ENCODE measurements at places on chromosomes 4 and X.

- peak; percentile 22 for DNase-seq
These were observed 88.4 kb downstream of the ZXDA start for GRCh38 chrX:57821703-57822387.

- no peak for DNase-seq
These were observed 78.9 kb downstream of the FAT1 start for GRCh38 chr4:186644737-186645261.

DNA sequence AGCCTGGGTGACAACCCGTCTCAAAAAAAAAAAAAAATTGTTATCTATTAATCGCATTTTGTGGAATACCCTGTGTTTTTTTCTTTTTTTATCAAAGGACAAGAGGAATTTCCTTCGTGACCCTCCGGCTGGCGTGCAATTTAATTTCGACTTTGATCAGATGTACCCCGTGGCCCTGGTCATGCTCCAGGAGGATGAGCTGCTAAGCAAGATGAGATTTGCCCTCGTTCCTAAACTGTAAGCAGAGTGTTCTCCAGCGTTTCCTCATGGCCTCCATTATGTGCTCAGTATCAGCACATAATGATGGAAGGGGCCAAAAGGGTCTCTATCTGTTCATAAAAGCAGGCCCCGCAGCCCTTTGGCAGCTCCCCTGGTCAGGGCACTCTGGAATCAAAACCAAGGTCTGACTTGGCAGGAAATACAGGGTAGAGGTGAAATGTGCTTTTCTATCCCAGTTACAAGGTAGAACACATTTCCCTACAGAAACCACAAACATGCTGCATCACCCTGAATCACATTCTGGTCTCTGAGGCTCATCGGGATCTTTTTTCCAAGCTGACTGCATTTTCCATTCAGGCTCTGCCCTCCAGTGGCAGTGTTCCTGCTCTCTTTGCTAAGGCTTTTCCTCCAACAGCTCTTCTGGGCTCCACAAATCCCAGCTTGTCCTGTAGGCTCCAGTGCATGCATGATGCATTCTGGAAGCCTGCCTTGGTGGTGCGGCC lies 24.4 kb downstream of the SYAP1 start:
- DNase-seq: no peak

- DNase-seq: no peak
These were observed 11.9 kb downstream of the NXF3 start for GRCh38 chrX:103081051-103081450.

DNA sequence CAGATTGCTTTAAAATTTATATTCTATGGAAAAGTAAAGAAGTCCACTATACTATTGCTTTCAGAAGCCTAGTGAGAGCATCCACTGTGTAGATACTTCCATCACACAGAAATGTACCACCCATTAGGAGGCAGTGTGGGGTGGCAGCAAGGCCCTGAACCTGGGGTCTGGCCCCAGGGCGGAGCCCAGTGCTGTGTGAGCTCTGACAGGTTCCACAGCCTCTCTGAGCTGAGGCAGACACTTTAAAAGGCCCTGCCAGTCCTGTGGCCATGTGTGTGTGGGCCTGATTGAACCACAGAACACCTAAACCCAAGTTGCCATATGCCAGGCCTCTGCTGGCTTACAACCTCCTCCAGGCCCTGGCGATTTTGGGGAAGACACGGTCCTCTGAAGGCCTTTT lies 49.2 kb downstream of the PHKA2 start:
- DNase-seq: no peak

DNA sequence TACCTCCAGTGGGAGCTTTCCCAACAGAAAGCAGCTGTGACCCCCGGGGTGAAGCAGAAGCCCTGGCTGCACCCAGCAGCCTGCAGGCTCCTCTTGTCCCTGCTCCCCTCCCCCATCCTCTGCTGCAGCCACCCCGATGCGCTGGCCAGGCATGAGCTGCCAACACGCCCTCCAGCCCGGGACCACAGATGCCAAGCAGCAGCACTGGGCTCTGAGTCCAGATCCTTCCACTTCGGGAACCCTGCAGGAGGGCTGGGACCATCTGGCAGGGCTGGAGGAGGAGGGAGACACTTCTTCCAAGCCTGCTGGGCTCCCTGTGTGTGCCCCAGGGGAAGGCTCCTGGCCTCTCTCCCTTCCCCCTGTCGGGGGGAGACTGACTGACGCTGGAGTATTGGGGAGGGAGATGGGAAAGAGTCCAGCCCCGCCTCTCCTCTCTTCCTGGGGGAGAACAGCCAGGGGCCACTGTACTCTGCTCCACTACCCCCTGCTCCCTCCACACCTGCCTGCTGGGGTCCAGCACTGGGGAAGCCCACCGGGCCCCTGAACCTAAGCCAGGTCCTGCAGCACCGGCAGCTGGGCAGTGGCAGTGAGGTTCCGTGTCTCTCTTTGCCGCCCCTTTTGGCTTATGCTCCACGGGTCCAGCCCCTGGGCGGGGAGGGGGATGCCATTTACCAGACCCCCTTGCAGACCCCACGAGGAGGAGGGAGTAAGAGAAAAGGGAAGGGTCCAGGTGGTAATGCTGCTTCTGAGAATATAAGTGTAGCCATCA lies 55.7 kb downstream of the PPP2R2C start:
- peak; percentile 6 for DNase-seq

DNA sequence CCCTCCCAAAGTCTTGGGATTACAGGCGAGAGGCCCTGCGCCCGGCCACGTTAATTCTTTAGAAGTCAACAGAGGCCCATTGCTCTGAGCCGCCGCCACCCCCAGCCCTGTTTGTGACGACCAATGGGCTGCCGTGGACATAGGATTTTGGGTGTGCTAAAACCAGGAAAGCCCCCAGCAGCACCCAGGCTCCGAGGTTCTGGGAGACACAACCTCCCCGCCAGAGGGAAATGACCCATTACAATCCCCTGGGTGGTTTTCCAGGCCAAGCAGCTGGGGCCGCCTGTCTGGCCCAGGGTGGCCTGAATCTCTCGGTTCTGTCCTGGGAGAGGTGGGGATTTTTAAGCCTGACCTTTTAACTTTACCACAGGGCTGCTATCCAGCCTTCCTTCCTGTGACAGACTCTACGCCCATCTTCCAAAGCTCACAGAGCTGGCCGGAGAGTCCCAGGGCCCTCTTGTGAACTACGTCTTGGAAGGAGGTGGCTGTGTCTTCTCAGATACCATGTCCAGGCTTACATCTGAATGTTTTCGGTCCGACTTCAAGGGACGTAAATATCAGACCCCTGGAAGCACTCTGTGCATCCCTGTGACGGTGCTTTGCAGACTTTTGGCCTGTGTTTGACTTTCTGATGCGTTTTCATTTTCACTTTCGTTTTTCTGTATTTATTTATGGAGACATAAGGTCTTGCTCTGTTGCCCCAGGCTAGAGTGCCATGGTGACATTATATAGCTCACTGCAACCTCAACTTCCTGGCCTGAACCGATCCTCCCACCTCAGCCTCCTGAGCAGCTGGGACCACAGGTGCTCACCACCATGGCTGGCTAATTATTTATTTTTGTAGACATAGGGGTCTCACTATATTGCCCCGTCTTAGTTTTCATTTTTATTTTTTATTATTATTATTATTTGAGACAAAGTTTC lies 36.0 kb downstream of the P2RY8 start:
- DNase-seq: no peak

GRCh38 chr4:74205559-74205958 lies 47.6 kb downstream of the MTHFD2L start:
- no peak for DNase-seq

GRCh38 chr4:111115881-111116280 lies 493.0 kb upstream of the PITX2 start:
- DNase-seq: no peak

- no peak for DNase-seq
These were observed 39.6 kb downstream of the PALLD start for GRCh38 chr4:168536448-168536847.

DNA sequence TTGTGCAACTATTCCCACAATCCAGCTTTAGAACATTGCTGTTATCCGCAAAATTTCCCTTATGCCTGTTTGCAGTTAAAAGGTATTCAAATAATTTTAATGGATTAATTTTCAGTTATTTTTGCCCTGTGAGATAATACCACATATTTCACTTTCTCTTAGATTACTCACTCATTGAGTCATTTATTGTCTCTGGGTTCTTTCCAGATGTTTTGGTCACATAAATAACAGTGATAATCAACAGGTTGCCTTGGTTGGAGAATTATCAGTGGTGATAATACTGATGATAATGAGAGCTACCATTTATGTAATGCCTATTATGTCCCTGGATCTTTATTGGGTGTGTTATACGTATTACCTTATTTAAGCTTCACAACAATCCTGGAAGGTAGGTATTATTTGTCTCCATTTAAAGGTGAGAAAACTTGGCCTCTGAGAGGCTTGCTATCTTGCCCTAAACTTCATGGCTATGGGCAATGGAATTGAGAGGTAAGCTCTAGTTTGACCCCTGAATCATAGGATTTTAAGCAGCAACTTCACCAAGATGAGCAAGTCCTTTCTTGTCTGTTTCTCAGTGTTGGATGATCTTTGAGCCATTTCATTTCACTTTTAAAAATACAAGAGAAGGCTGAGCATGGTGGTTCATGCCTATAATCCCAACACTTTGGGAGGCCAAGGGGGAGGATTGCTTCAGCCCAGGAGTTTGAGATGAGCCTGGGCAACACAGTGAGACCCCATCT lies 87.4 kb downstream of the KIT start:
- no peak for DNase-seq

- peak; percentile 58 for DNase-seq
These were observed 113.0 kb upstream of the PRDX4 start for GRCh38 chrX:23554304-23554703.

DNA sequence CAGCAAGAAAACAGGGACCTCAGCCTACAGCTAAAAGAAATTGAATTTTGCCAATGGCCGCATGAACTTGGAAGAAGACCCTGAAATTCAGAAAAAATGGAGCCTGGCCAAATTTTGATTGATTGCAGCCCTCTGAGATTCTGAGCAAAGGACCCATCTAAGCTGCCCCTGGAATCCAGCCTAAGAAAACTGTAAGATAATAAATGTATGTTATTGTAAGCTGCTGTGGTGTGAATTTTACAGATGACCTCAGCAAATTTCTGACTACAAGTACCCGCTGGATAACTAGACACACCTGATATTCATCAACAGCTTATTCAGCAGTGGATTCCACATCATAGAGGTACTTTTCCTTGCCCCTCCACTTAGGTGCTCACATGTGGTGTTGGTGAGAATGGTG lies 119.5 kb upstream of the EPHA5 start:
- DNase-seq: peak; percentile 18

GRCh38 chr4:181966104-181966551 lies 277.1 kb upstream of the TENM3 start:
- DNase-seq: peak; percentile 55

- peak; percentile 90 for DNase-seq
These were observed 46.3 kb downstream of the STARD8 start for GRCh38 chrX:68693481-68694434.

- DNase-seq: peak; percentile 63
These were observed 180.2 kb upstream of the TET2 start for GRCh38 chr4:104966349-104967033.

- no peak for DNase-seq
These were observed 54.7 kb downstream of the SLITRK4 start for GRCh38 chrX:143581240-143581639.

DNA sequence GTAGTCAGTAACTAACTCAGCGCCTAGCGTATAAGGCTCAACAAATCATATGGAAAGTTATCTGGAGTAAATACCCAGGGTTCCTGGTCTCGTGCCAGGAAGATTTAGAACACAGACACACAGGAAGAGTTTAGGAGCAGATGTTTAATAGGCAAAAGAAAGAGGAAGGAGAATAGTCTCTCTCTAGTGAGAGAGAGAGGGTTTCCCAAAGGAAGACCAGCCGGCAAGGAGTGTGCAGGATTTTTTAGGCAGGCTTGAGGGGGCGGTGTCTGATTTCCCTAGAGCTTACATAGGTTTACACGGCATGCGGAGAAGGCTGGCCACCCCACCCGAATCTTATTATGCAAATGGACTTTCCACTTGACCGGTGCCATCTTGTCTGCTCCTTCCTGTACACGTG lies 284.0 kb upstream of the FRG1 start:
- peak; percentile 82 for DNase-seq

DNA sequence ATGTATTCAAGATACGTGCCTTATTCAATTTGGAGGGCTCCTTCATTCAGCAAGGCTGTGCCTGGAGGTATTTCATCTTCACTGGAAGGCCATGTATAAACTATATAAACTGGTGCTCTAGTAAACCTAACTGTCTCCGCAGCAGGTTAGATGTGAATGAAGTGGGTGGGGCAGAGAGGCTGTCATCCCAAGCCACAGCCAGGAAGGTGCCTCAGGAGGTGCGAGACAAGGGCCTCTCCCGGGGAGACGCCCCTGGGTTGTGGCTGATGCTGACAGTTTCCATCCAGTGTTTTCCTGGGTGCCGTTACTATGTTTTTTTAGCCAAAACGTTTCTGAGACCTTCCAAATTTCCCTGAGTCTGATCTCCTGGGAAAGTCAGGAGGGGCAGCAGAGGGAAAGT lies 221.5 kb upstream of the RPL34 start:
- no peak for DNase-seq

DNA sequence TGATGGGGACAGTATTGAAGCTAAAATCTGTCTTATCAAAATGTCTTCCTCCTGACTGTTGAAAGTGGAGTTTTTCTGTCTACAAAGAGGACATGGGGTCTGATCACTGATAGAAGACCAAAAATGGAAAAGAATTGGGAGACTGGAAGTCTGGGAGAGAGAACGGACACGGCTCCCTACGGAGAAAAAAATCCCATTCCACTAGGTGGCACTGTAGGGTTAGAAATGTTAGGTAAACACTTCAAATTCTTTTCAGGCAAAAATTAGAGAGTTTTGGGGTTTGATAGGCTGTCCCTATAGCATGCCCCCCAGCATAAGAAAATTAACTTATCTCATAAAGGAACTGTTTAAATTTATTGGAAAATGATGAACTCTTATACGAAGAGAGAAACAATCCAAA lies 200.5 kb downstream of the FAM133A start:
- DNase-seq: peak; percentile 6

DNA sequence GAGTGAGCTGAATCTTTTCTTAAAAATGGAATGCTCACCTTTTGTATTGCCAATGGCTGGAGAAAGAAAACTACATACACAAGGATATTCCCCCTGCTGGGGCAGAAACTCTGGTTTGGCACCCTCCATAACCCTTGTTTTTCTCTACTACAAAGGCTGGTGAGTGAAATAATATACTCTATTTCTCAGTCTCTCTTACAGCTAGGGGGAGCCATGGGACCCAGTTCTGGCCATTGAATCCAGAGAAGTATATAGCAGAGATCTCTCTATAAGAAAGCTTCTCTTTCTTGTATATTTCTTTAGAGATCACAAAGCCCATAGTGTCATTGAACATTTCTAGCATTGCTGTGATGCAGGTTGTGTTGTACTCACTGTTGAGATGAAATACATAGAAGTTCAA lies 49.8 kb downstream of the SMPX start:
- DNase-seq: no peak

DNA sequence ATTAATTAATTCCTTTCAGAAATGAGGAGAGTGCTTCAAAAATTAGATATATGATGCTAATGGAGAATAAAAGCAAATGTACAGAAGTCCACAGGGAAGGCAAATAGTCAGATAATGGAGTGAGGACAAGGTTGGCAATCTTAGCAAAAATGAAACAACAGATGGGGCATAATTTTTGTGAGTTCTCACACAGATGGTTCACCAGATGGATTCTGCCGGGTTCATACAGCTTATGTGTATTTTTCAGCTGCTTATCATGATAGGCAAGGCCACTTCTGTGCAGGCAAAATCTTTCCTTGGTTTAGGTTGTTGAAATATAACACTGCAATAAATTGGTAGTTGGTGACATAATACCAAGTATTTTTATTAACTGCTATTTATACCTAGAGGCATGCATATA lies 1539.0 kb upstream of the IGFBP7 start:
- no peak for DNase-seq
